AG04449 (cell line): ENCODE measurements at places on chromosomes 16 and 17.
A peak's percentile ranks its signal among the peaks of the same experiment; 100 is the strongest.

- DNase-seq: no peak
Observed at GRCh38 chr16:20519231-20519630, 56.9 kb downstream of the ACSM2B start.

DNA sequence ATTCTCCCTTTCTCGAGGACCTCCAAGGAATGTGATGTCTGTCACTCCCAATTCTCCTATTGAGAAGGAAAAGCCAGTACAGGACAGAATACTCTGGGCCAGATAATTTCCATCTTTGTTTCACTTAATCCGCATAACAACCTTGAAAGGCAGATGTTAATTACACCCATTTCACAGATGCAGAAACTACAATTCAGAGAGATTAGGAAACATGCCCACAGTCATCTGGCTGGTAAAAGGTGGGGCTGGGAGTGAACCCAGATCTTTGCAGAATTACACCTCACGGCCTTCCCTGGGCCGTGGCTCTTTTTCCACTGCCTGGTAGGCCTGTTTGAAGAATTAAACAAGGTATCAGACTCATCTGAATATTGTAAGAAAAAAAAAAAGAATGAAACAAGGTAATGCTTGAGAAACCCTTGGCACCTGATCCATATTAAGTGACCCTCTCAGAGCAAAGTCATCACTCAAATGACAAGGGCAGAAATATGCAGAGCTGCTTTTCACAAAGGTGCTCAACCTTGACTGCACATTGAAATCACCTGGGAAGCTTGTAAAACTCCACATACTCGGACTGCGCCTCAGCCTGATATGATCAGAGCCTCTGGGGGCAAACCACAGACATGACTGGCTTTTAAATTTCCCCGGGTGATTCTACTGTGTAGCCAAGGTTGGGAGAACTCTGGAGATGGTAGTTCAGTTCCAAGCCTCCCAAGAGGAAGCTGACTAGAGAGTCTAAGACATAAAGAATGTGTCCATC is 16.6 kb upstream of the G6PC1 start:
- no peak for DNase-seq

DNA sequence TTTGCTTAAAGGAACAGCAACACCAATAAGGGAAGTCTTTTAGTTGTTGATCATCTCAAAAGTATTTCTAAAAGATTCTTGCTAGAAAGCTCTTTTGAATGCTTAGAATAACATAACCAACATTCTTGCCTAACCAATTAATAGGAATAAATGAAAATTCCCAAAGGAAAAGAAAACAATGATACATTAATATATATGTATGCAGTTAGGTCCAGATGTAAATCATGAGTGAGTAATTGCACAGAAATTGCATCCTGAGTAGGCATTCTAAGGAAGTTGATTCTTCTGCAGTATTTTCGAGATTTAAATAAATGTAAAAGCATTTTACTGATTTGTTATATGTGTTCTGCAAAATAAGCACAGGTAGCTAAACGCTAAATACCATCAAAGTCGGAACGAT is 22.1 kb downstream of the COX10 start:
- peak; percentile 34 for DNase-seq

- no peak for DNase-seq
Observed at GRCh38 chr17:82053556-82054263, 2.0 kb downstream of the GPS1 start.

DNA sequence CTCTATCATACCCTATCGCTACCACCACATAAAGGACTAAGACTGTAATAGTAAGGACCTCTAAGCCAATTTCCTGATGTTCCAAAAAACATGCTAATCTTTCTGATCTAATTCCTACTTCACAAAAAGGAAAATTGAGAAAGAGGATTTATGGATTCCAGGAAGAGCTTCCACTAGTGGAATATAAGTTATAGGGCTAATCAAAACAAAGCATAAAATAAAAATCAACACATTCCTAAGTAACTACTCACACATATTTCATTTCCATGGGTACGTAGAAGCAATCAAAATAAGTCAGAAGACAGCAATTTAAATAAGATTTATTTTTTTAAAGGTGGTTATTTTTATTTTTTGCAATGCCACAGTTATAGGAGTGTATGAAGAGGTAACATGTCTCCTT is 12.4 kb downstream of the CCDC43 start:
- DNase-seq: no peak

DNA sequence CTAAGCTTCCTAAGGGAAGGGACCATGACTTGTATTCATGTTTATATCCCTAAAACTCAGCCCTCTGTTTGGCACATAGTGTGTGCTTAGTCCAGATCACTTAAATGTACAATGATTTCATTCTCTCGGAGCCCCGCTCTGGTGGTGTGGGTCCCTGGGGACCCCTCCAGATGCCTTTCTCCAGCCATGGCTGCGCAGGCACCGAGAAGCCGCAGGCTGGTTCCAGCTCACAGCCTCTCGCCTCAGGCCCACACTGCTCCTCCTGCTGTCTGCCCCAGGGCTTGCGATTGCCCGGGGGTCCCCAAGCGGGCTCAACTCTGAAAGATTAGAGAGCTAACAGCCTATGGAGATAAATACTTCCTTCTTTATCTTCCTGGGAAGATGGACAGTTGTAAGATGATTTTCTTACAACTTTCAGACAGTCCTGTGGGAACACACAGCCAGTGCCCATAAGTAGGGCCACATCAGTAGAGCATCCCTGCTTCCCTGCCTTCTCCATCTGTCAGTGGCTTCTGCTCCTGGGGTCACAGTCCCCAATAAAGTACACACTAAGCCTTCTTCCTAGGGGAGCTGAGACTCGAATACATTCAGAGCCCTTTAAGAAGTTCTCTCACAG is 66.2 kb downstream of the CENPV start:
- no peak for DNase-seq

- no peak for DNase-seq
Observed at GRCh38 chr16:5875416-5875815, 777.8 kb upstream of the EEF2KMT start.

DNA sequence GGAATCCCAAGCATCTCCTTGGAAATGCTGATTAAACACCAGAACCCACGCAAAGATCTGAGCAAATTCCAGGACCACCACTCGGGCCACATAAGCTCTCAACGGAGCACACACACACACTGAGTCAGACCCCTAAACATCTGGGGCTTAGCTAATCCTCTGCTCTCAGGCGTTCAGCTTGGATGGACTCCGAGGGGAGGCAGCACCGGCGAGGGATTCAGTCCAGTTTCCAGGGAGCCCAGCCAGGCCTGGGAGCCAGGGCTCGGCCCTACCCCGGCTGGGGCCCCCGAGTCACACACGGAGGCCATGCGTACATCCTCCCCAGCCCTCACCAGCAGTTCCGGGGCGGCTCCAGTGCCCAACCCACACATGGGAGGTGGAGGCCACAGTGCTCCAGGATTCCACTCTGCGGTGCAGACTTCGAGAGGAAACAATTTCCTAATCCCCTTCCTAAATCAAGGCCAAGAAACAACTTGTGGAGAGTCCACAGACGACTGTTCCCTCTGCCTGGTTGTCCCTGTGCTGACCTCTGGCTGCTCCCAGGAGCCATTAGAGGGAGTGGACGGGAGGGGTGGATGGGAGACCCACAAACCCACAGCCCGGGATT is 70.5 kb downstream of the GAS7 start:
- DNase-seq: peak; percentile 94

DNA sequence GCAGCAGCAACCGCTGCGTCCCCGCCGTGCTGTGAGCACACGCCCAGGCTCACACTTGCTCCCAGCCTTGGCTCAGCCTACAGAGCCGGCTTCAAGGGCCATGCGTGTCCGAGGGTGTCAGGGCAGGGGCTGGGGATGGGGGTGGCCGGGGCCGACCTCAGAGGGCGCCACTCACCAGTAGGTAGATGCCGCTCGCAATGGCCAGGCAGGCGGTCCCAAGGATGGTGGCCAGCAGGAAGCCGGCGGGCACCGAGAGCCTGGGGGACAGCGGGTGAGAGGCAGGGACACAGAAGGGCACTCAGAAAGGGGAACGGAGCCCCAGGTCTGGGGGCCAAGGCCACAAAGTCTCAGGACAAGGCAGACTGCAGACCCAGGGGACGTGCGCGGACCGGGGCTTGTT is 4.9 kb downstream of the CYBA start:
- DNase-seq: no peak

- DNase-seq: no peak
Observed at GRCh38 chr16:83011939-83012338, 385.2 kb downstream of the CDH13 start.

DNA sequence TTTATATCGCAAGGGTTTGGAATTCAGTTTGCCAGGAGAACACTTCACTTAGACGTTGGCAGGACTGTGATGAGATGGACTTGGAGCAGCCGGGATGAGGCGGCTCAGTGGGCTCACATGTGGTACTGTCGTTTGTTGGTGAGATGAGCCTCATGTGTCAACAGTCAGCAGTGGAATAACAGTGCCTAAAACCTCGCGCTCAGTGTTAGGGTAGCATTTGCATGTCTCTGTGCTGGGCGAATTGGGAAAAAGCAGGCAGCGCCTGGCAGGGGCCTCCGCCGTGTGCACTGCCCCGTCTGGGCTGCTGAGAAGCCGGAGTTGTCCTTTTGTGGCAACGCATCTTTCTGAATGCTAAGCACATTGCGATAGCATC is 49.7 kb downstream of the CRISPLD2 start:
- no peak for DNase-seq
